ENCODE measurements at places on chromosomes 2 and 18. TPM values are rescaled to one million over a fixed set of nuclear protein-coding genes. Genes with fewer than 3 reads are reported as not detected.

CKAP2L gene
- 2.4 TPM for total RNA-seq

- H3K4me1 ChIP-seq, result peaks cover 15% of the 10 kb centered on the region
- H3K36me3 ChIP-seq, result peaks cover 3% of the 10 kb centered on the region
- no peak for DNase-seq
- no peak overlapping the region for H3K4me3 ChIP-seq
- H3K27ac ChIP-seq, result no peak overlapping the region
Observed at GRCh38 chr2:9416267-9416961, 6.9 kb downstream of the ITGB1BP1 start.

GRCh38 chr2:128735296-128735960 is 416.8 kb upstream of the HS6ST1 start:
- peaks cover 5% of the 10 kb centered on the region for H3K4me1 ChIP-seq
- H3K36me3 ChIP-seq, result no peaks in the 10 kb centered on the region
- no peak overlapping the region for H3K27ac ChIP-seq

GRCh38 chr2:180829261-180829660 is 151.1 kb upstream of the UBE2E3 start:
- H3K4me3 ChIP-seq, result no peak overlapping the region
- H3K27me3 ChIP-seq, result no peaks in the 10 kb centered on the region
- DNase-seq, result no peak
- H3K27ac ChIP-seq, result no peak overlapping the region
- H3K36me3 ChIP-seq, result no peaks in the 10 kb centered on the region
- H3K4me1 ChIP-seq, result no peaks in the 10 kb centered on the region

ACKR3 gene
- 6.1 TPM for total RNA-seq

- no peak for DNase-seq
- no peak overlapping the region for H3K4me3 ChIP-seq
- H3K4me1 ChIP-seq, result no peaks in the 10 kb centered on the region
Observed at GRCh38 chr18:13120983-13121441, 97.5 kb upstream of the LDLRAD4 start.

GAREM2 gene
- total RNA-seq, result 8.4 TPM

DNA sequence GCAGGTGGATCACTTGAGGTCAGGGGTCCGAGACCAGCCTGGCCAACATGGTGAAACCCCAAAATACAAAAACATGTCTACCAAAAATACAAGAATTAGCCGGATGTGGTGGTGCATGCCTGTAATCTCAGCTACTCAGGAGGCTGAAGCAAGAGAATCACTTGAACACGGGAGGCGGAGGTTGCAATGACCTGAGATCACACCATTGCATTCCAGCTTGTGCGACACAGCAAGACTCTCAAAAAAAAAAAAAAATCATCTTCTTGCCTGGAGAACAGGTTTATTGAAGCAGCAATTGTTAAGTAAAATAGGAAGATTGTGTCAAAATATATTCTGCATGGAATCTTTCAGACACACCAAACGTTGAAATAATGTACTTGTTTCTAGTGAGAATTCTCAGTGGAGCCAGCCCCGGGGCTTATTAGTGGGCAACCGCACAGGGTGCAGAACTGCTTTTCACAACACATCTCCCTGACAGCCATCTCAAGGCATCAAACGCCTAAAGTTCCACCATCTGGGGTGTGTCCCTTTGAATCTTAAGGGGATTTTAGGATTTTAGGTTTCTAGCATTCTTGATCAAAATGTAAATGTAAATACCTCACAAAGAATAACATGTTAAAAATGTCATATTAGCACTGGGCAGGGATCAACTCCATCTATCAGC is 28.6 kb upstream of the PPP4R1 start:
- DNase-seq, result no peak
- H3K27me3 ChIP-seq, result no peaks in the 10 kb centered on the region
- no peaks in the 10 kb centered on the region for H3K4me1 ChIP-seq
- H3K36me3 ChIP-seq, result no peaks in the 10 kb centered on the region

GRCh38 chr2:191045141-191045540 is 31.2 kb upstream of the STAT1 start:
- no peak overlapping the region for H3K27ac ChIP-seq
- peaks cover 6% of the 10 kb centered on the region for H3K4me1 ChIP-seq
- DNase-seq, result no peak
- no peaks in the 10 kb centered on the region for H3K27me3 ChIP-seq

GRCh38 chr2:59027320-59027719 is 786.2 kb upstream of the FANCL start:
- H3K27ac ChIP-seq, result no peak overlapping the region
- H3K27me3 ChIP-seq, result no peaks in the 10 kb centered on the region
- no peaks in the 10 kb centered on the region for H3K4me1 ChIP-seq
- no peaks in the 10 kb centered on the region for H3K36me3 ChIP-seq
- H3K4me3 ChIP-seq, result no peak overlapping the region

TLX2 gene
- not detected for total RNA-seq

MYCN gene
- 2.3 TPM for total RNA-seq

GRCh38 chr2:31228717-31229116 is 5.2 kb upstream of the EHD3 start:
- no peak overlapping the region for H3K4me3 ChIP-seq
- no peaks in the 10 kb centered on the region for H3K4me1 ChIP-seq
- no peak for DNase-seq
- no peaks in the 10 kb centered on the region for H3K36me3 ChIP-seq
- no peak overlapping the region for H3K27ac ChIP-seq

DNA sequence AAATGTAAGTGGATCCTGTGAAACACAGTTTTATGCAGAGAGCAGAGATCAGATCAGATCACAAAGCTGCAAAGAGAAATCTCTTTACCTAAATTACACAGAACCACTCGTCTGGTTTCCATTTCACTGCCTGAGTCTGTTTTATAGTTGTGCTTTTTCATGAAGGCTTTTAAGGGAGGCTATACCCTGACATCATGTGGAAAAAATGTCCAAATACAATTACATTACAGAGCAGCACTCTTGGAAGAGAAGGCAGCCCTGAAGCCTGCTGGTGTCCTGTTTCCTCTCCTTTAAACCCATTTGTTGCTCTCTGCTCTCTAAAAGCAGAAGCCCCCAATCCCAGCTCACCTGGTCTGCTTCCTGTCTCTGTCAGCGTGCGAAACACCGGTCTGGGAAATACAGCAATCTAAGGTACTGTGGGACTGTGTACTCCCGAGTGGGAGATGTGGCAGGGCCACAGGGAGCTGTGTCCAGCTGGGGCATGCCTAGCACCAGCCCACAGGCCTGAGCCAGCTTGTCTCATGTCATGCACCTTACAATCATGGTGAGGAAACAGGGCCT is 24.8 kb upstream of the ZFP36L2 start:
- no peak overlapping the region for H3K4me3 ChIP-seq
- no peak for DNase-seq
- no peak overlapping the region for H3K27ac ChIP-seq
- H3K36me3 ChIP-seq, result peaks cover 23% of the 10 kb centered on the region
- no peaks in the 10 kb centered on the region for H3K27me3 ChIP-seq

GRCh38 chr2:128775217-128775913 is 456.7 kb upstream of the HS6ST1 start:
- H3K27me3 ChIP-seq, result no peaks in the 10 kb centered on the region
- no peak overlapping the region for H3K4me3 ChIP-seq
- no peak for DNase-seq
- H3K27ac ChIP-seq, result no peak overlapping the region

DNA sequence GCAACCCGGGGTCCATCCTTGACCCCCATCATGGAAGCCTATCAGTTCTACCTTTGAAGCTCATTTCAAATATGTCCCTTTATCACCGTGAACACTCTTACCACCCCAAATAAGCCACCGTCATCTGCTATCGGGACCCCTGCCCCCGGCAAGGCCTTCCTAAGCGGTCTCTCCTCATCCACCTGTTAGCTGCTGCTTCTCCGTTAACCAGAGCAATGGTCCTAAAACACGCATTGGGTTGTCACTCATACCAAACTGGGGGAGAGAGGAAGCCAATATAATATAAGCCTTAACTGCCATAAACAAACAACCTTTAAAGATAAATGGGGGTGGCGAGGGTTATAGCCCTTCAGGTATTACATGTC is 680 bp downstream of the ASNSD1 start:
- no peaks in the 10 kb centered on the region for H3K36me3 ChIP-seq
- H3K4me3 ChIP-seq, result peak overlapping the region; percentile 86
- H3K27me3 ChIP-seq, result no peaks in the 10 kb centered on the region
- H3K4me1 ChIP-seq, result peaks cover 38% of the 10 kb centered on the region
- H3K27ac ChIP-seq, result peak overlapping the region; percentile 95
- no peak for DNase-seq

CCDC85A gene
- not detected for total RNA-seq

DNA sequence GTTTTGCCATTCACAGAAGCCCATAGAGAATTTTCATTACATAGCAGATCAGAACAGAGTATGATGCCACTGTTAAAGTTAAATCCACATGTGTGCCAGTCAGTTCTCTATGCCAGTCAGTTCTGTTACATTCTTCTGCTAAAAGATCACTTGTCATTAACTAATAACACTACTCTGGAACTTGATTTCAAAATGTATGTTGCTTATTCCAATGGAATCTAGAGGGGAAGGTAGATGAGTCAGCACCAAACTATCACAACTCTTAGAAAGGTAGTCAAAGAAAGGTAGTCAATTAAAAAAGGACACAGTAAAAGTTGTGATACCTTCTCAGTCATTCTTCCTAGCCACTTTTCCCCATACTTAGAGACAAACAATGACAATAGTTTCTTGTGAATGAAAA is 1214.4 kb downstream of the LRP1B start:
- no peaks in the 10 kb centered on the region for H3K36me3 ChIP-seq
- H3K27ac ChIP-seq, result no peak overlapping the region
- H3K4me3 ChIP-seq, result no peak overlapping the region
- H3K27me3 ChIP-seq, result no peaks in the 10 kb centered on the region
- H3K4me1 ChIP-seq, result no peaks in the 10 kb centered on the region
- no peak for DNase-seq

ANKRD53 gene
- total RNA-seq, result 0.21 TPM

IL37 gene
- total RNA-seq, result not detected

Measured in naive thymus-derived CD4-positive, alpha-beta T cell (primary cell).